ENCODE measurements at places on chromosomes 5 and 9.
A peak's percentile ranks its signal among the peaks of the same experiment; 100 is the strongest.

- peak; percentile 2 for DNase-seq
Measured at GRCh38 chr9:22238809-22239684, 207.6 kb upstream of the DMRTA1 start.

- DNase-seq = no peak
Measured at GRCh38 chr5:121628783-121629182, 222.9 kb upstream of the FTMT start.

GRCh38 chr9:107587191-107587963 lies 97.8 kb upstream of the KLF4 start:
- no peak for DNase-seq

GRCh38 chr9:108095496-108095895 lies 605.9 kb upstream of the KLF4 start:
- no peak for DNase-seq

DNA sequence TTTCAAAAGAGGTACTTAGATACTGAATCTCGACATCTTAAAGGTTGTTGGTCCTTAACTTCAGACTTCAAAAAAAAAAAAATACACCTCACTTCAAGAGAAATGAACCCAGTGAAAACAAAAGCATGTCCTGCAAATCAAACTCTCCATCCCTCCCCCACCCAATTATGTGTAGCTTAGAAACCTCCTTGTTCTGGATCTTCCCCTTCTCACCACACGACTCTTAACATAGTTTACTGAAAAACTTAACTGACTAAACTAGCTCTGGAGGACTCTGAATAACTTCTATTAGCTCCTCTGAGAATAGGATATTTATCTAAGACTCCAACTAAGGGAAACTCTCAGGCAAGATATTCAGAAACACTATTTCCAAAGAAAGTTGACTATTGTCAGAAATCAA lies 48.7 kb upstream of the HK3 start:
- DNase-seq = no peak

GRCh38 chr9:110188991-110189390 lies 19.0 kb downstream of the C9orf152 start:
- no peak for DNase-seq

GRCh38 chr5:95738072-95738471 lies 6.9 kb downstream of the RHOBTB3 start:
- DNase-seq = no peak

- no peak for DNase-seq
Measured at GRCh38 chr5:167304834-167305469, 986.5 kb upstream of the WWC1 start.

DNA sequence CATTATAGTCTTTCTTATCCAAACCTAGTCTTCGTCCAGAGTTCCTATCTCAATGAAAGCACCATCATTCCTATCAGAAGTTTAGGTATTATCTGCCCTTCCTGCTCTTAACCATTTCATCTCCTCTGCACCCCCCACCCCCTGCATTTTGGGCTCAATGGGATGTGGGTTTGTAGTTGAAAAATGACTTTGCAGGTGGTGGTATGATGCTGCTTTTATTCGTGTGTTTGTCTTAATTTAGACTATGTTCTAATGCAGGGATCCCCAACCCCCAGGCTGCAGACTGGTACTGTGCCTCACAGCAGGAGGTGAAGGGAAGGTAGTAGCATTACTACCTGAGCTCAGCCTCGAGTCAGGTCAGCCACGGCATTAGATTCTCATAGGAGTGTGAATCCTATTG lies 49.4 kb upstream of the ZNF608 start:
- DNase-seq = no peak

- DNase-seq = no peak
Measured at GRCh38 chr9:130020618-130021017, 22.4 kb downstream of the FNBP1 start.

DNA sequence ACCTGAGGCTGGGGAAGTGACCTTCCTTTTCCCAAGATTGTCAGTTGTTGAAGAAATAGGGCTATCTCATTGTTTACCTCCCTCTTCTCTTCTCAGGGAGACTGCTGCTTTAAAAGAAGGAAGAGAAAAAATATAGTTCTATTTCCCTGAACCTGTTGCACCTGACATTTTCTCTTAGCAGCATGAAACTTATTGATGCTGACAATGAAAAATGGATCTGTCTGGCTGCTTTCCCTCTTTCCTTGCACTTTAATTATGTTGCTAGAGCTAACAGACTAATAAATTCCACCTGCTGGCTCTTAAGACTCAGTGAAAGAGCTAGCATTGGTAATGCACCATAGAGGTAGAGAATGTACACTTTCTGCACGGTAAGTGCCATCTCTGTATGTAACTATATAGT lies 6.2 kb upstream of the CKMT2 start:
- no peak for DNase-seq

DNA sequence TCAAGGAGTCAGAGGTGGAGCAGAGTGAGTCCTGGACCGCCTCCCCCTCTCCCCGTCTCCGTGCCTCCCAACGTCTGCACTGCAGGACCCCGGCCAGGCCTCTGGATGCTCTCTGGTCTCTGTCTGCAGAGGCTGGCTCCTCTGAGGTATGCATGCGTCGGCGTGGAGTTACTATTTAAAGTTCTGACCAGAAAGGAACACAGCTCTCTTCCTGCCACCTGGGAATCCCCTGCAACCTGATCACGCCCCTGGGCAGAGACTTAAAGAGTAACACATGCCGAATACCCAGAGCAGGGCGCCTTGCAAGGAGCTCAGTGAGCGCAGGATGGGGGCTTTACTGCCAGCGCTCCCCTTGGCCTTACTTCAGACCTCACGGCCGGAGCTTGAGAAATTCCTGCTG lies 16.0 kb downstream of the ANXA6 start:
- DNase-seq = no peak

DNA sequence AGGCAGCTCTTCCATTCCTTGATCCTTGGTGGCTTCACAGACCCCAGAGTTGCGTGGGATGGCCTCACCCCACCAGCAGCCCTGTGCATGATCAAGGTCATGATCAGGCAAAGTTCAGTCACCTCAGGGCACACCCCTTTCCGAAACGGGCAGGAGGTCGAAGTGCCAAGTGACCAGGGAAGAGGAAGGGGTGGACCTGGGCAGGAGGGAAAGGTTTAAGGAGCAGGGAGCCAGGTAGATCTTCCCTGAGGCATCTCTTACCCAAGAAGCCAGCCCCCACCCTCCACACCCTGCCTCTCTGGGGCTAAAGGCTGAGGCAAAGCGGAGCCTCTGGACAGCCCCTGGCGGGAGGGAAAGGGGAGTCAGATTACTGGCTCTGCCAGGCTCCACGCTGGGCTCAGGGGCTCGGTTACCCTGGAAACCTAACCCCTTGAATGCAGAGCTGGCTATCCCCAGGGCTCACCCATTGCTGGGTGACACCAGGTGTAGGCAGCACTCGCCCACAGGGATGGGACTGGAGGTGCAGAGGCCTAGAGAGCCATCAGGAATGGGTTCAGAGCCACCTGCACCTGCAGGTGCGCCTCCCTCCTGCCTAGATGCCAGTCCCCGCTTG lies 3.6 kb downstream of the MGAT4B start:
- peak; percentile 92 for DNase-seq

- DNase-seq = peak; percentile 52
Measured at GRCh38 chr9:13529321-13530104, 250.0 kb upstream of the MPDZ start.

DNA sequence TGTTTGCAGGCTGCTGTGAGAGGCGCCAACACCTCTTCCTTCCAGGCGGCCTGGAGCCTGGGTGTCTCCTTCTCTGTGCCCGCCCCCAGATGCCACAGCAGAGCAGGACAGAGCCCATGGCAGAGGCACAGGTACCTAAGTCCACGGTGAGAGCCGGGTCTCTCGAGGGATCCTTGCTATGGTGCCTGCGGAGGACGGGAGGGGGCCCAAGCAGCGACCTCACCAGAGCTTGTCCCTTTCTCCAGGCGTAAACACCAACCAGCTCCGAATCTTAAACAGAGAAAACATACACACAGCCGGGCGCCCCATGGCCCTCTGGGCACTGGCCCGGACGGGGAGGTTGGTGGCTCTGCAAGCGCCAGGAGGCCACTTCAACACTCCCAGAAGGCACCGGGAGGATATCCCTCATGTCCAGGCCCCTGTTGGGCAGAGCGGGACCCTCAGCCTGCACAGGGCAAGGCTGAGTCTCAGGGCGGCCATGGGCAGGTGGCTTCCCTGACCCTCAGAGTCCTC lies 11.8 kb downstream of the CCDC187 start:
- DNase-seq = no peak

DNA sequence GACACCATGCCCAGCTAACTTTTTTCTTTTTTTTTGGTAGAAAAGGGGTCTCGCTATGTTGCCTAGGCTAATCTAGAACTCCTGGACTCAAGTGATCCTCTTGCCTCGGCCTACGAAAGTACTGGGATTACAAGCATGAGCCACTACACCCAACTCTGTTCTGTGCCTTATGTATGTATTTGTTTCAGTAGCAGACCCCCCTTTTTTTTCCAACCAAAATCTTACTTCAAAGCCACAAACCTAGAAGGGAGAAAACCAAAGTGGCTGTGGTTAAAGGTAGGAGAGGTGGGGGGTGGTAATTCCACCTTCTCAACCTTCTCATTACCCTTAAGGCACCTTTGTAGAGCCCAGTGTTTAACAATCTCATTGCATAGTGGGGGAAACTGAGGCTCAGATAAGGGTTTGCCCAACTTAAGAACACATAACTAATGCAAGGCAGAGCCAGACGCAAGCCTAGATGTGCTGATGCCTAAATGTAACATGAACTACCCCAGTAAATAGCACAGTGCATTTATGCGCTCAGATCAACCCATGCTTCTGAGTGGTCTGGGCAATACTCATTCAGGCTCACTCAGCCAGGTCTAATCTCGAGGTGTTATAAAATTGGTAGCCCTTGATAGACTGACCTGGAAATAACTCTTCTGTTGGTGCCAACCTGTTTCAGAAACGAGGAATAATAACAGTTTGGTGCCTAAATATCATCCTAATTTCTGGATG lies 33.0 kb downstream of the ITK start:
- no peak for DNase-seq

GRCh38 chr5:57174890-57175510 lies 1.1 kb downstream of the GPBP1 start:
- no peak for DNase-seq

- DNase-seq = no peak
Measured at GRCh38 chr9:98687911-98688310, 20.8 kb downstream of the GABBR2 start.

DNA sequence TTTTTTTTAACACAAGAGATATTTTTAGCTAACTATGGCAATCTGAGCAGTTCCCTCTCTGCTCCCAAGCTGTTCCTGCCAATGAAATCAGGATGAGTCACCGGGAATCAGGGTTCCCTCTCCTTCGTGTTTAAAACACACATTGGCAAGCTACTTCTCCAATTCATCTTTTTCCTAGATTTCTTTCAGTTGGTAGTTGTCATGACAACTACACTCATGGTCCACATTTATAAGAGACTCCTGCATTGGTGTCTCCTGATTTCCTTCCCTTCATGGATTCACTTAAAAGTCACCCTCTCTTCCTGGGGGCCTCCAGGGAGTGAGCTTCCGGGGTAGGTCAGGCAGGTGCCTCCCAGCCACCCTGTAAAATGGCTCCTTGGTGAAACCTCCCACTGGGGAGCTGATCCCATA lies 72.3 kb upstream of the NIPAL4 start:
- no peak for DNase-seq

DNA sequence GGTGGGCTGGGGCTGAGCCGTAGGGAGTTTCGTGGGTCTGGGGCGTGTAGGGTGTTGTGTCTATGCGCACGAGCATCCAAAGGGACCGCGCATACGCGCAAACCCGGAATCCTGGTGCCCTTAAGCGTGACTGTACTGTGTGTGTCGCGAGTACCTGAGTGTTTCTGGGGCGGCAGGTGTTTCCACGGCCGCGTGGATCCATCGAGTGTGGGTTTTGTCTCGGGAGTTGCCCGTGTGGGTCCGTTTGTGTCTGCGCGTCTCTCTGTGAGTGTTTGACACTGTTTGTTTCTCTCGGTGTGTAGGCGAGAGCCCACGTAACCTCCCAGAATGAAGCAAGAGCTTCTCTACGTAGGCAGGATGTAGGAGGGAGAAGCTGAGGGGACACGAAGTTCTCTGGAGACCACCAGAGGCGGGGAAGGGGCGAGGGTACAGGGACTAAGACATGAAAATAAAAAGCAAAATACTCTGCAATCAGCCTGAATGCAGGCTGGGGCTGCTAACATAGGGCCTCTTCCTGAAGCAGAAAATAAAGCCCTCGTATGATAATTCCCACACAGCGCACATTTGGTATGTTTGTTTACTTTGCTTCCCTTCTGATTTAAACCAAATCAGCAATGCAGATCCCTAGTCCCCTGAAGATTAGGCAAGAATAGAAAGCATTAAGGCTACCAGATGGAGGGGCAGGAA lies 588 bp upstream of the BRINP1 start:
- DNase-seq = no peak

DNA sequence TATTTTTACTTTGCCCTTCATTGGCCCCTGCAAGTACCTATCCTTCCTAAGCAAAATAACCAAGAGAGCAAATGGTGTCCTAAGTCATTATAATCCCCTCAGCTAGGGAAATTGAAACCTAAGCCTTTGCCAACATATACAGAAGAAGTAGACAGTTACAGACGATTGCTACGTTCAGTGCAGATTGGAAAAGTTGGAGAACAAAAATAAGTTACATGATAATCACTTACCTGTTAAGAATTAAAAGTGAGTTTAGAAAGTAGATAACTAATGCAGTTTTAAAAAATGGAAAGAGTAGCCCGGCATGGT lies 244.8 kb downstream of the MPDZ start:
- no peak for DNase-seq

- no peak for DNase-seq
Measured at GRCh38 chr9:3992924-3993323, 306.9 kb downstream of the GLIS3 start.

GRCh38 chr9:22288661-22289060 lies 158.0 kb upstream of the DMRTA1 start:
- no peak for DNase-seq

GRCh38 chr5:131684595-131684994 lies 49.6 kb upstream of the RAPGEF6 start:
- no peak for DNase-seq

DNA sequence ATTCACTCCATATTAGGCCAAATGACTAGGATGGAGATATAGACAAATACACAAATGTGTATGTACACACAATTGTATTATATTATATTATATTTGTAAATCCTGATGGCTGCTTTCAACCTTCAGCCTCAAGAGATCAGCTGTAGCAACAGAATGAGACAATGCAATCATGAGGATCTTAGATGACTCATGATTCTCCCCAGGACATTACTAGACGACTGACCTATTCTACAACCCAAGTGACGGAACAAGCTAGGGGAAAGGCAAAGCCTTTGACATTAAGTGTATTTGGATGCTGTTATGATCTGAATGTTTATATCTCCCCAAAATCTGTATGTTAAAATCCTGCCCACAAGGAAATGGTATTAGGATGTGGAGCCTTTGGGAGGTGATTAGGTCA lies 66.5 kb downstream of the COX7C start:
- no peak for DNase-seq

GRCh38 chr9:96574455-96574854 lies 45.2 kb downstream of the CDC14B start:
- no peak for DNase-seq

- DNase-seq = no peak
Measured at GRCh38 chr5:96638561-96638960, 23.6 kb upstream of the CAST start.

DNA sequence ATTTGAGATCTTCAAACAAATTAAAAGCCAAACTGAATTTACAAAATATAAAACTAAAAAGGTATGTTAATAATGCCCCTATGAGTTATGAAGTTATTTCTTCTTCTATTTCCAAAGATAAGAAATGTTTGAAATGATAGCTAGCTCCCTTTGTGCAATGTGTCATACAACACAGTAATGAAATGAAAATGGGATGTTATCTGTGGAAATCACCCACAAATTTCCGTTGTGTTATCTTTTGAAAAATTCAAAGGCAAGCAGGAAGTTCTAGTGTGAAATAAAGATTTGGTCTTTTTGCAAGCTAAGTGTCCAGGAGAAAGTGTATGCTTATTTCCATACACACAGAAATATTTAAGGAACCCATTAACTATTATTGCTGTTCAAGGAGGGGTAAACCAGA lies 375.3 kb upstream of the PRR16 start:
- no peak for DNase-seq
